ENCODE measurements at places on chromosomes 6 and 20. TPM values are rescaled to one million over a fixed set of nuclear protein-coding genes. Genes with fewer than 3 reads are reported as not detected.

DNA sequence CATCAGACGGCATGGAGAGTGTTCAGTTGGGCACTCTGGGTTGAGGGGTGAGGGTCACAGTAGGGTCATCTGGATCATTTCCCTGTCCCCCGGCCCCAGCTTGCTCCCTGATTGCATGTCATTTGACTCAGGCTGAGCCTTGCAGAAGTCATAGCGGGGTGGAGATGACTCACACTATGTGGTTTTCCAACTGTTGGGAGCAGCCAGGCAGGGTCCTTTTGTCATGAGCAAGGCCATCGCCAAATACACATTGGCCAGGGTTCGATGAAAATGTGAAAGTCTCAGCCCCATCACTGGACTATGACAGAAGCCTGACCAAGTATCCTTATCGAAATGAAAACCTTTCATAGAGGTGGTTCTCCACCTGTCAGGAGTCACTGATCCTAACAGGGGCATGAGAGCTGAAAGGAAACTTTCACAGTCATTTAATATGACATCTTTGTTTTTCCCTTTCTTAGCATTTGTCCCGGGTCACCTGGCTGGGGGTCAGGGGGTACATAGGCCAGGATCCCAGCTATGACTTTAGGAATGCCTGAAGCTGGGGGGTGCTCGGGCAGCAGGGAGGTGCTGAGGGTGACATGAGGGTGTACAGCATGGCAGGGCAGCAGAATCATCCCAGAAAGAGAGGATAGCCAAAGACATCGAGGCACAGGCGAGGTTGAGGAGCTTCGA lies 70.2 kb upstream of the CD93 start:
- no peak for DNase-seq
- H3K4me1 ChIP-seq, result no peaks in the 10 kb centered on the region
- no peaks in the 10 kb centered on the region for H3K27me3 ChIP-seq
- no peaks in the 10 kb centered on the region for H3K36me3 ChIP-seq
- no peak overlapping the region for H3K27ac ChIP-seq

DNA sequence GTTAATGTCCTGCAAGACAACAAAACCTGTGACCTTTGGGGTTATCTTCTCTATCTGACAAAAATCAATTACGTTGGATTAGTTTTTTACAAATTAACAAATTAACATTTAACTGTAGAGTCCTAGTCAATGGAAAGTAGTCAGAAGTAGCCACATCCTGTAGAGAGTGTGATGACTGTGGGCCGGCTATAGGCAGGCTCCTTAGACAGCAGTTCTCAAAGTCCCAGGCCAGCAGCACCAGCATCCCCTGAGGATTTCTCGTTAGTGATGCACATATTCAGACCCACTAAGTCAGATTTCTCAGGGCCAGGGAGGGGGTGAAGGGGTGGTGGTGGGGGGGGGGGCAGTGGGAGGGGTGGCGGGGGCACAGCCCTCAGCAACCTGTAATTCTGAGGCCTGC lies 37.2 kb downstream of the ZNF341 start:
- no peaks in the 10 kb centered on the region for H3K4me1 ChIP-seq
- no peaks in the 10 kb centered on the region for H3K27me3 ChIP-seq
- no peak overlapping the region for H3K4me3 ChIP-seq
- no peak for DNase-seq

GRCh38 chr6:27630727-27631608 lies 158.1 kb upstream of the ZNF184 start:
- no peaks in the 10 kb centered on the region for H3K36me3 ChIP-seq
- peaks cover 4% of the 10 kb centered on the region for H3K27me3 ChIP-seq
- H3K4me3 ChIP-seq, result no peak overlapping the region
- no peaks in the 10 kb centered on the region for H3K4me1 ChIP-seq
- peak; percentile 8 for DNase-seq

DNA sequence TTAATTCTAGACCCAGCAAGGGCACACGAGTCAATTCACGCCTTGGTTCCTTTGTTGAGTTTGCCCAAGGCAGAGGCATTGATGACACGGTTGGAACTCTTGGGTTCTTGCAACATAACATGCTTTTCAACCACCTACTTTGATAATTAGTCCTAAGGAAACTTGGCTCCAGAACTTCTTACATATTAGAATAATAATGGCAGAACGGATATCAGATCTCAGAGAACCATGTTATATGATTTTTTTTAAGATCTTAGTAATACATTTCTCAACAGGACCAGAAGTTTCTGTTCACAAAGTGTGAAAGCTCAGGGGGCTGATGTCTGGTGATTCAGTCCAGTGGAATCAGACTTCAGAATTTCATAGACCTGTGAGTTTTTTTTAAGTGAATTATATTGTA lies 19.2 kb downstream of the SPTLC3 start:
- no peak overlapping the region for H3K27ac ChIP-seq
- no peaks in the 10 kb centered on the region for H3K36me3 ChIP-seq
- no peak for DNase-seq
- H3K4me1 ChIP-seq, result no peaks in the 10 kb centered on the region

GRCh38 chr20:41150664-41151063 lies 13.3 kb downstream of the PLCG1 start:
- DNase-seq, result no peak
- H3K36me3 ChIP-seq, result no peaks in the 10 kb centered on the region
- H3K4me3 ChIP-seq, result no peak overlapping the region

DNA sequence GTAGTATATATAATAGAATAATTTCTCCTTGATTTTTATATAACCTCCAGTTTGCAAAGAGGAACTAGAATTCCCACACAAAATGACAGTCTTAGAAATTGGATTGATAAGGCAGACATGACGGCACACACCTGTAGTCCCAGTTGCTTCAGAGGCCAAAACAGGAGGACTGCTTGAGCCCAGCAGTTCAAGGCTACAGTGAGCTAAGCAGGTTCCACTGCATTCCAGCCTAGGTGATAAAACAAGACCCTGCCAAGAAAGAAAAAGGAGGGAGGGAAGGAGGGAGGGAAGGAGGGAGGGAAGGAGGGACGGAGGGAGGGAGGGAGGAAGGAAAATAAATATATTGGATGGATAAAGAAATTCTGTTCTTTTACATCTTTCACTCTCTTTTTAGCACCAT lies 77.6 kb upstream of the SASH1 start:
- no peaks in the 10 kb centered on the region for H3K27me3 ChIP-seq
- no peaks in the 10 kb centered on the region for H3K4me1 ChIP-seq
- H3K36me3 ChIP-seq, result no peaks in the 10 kb centered on the region
- H3K27ac ChIP-seq, result no peak overlapping the region
- no peak overlapping the region for H3K4me3 ChIP-seq

Gene TCP11
- total RNA-seq, result not detected
